ENCODE measurements at places on chromosomes 2 and 18. TPM values are rescaled to one million over a fixed set of nuclear protein-coding genes. Genes with fewer than 3 reads are reported as not detected.

Gene MARCHF4
- 0.06 TPM for total RNA-seq

GRCh38 chr18:54052732-54053429, 171.6 kb downstream of the MBD2 start:
- DNase-seq: no peak

DNA sequence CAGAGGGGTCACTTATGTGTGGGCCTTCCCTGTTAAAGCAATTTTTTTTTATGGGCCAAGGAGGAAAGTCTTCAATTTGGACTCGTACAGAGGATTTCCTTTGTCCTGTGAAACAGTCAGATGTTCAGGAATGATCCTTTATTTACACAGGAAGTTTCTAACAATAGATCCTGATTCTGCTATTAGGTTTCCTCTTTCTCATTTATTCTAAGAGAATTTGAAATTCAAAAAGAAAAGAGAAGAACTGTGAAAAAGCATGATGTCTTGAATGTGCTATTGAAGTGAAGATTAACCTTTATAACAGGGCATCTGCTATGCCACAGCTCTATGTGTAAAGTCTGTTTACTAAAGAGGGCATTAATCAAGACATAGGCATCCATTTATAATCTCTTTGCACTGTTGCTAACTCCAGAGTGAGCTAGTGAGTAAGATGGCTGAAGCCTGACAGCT, 105.3 kb upstream of the FAM98A start:
- no peak for DNase-seq

- no peak for DNase-seq
Observed at GRCh38 chr18:63085611-63086010, 234.0 kb downstream of the BCL2 start.

DNA sequence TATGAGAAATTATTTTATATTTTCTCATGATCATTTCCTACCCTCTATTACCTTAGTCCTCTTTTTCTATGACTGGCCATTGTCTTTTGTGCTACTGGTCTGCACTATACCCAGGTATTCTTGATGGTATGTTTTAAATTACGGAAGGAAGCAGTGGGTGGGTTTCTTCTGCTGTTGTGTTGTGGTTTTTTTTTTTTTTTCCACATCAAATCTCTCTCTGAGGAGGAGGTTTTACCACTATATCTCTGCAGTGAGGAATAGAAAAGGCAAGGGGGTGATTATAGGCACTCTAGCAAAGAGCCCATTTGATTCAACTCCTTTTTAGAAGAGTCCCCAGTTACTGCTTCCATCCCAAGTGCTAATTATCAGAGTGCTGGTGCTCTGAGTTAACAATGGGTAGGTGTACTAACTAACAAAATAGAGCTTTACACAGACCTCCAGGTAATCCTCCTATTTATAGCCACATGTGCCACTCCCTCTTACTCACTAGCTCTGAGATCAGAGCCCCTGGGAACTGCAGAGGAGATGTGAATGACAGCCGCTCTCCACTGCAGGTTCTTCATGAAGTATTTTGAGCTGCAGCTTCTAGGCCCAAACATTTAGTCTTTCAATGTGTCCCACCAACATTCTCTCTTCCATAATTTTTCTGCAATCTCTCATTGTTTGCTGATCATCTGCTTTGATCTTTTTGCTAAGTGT, 301.6 kb upstream of the GULP1 start:
- DNase-seq: no peak

DNA sequence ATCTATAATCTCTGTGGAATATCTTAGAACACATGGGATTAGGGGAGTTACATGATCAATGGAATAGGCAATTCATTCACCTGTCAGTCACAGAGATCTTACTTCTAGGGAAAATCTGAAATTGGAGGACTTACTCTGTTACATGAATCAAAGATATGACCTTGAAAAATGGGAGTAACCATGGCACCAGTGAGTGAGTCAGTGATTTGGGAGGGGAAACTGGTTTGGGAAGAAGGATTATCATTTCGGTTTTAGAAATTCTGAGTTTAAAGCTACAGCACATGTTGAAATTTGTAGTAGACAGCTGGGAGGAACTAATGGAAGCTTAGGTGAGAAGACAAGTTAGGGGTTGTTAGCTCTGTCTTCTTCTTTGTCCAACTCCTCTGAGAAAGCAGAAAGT, 153.7 kb downstream of the CAMKMT start:
- DNase-seq: no peak

GRCh38 chr18:34771958-34772357, 61.9 kb downstream of the DTNA start:
- no peak for DNase-seq
